ENCODE measurements at places on chromosomes 13 and 19.
A peak's percentile ranks its signal among the peaks of the same experiment; 100 is the strongest.

GRCh38 chr13:67045357-67045756 lies 184.8 kb downstream of the PCDH9 start:
- DNase-seq = no peak

DNA sequence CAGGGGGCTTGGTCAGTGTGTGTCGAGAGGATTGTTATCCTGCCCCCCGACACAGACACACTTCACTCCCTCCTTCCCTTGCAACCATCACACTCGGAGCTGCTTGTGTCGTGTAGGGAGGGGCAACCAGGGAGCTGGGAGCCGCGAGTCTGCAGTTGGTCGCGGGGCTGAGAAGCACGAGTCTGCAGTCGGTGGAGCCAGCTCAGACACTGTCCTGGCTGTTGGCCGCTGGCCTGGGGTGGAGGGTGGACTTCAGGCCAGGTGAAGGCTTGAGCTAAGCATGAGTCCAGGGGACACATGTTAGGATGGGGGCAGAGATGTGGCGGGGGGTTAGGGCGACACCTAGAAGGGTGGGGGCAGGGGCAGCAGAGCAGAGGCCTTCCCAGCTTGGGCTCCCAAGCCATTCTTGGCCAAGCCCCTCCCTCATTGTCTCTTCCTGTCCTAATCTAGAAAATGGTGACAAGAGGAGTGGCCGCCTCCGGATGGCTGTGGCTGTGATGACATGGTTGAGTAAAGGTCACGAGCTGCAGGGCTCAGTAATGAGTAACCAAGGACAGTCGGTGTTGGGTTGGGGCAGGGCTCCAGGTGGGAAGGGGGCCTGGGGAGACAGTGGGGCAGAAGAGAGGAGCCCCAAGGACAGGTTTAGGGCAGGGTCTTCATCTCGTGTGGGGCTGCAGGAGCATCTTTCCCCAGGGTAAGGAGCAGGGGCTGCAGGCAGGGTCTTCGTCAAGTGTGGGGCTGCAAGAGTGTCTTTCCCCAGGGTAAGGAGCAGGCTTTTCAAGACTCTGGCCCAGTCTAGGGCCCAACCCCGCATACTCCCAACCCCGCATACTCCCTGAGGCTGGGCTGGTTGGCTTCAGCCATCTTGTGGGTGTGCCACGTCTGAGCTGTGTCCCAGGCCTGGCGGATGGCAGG lies 8.6 kb downstream of the PPP5C start:
- DNase-seq = no peak

DNA sequence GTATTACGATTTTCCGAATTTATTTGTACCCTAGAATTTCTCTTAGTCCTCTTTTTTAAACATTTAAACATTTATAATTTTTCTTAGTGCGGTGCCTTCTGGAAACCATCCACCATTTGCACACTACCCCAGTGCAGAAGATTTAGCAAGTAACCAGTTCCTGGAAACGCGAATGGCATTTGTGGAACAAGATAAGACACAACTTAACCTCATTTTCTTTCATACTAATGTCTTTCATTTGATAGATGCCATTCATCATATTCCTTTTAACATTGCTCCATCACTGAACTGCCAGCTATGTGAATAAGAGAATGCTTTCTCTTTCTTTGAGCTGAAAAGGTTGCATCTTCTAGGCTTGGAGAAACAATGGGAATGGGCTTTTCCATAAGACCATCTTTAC lies 6.8 kb downstream of the FRY start:
- DNase-seq = no peak

DNA sequence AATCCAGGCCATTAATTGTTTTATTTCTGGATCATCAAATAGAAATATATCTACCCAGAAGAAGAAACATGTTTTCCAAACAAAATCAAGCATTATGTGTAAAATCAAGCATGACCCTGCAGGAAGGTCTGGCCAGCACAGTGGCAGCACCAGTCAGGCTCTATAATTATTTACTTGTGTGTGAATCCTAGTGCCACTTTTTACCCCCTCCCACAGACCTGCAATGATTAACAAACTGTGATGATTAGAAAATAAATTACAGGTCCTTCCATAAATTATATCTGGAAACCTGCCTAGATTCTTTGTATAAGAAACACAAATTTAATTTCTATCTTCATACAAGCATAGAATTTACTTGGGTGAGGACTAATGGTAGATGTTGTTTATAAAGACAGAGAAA lies 186.1 kb downstream of the GPC6 start:
- no peak for DNase-seq

DNA sequence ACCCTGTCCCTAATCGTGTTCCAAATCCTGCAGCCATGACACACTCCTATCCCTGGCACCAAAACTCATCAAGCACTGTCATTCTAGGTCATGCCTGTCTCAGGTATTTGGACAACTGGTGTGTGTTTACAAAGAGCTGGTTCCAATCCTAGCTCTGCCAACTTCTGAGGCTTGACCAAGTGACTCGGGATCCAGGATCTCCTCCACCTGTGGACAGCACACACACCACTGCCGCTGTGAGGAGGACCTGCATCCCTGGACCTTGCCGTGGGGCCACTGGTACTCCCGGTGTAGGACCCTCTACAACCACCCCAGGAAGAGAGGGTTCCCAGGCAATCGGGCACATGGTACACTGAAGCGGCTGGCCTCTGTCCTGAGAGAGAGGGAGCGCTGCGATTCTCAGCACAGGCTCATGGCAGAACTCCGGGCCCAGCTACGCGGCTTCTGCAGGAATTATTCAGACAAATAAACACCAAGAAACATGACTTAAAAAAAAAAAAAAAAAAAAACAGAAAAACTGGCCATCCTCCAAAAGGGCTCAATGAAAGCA lies 20.4 kb downstream of the MLLT1 start:
- no peak for DNase-seq

GRCh38 chr19:5578097-5578846 lies 10.5 kb upstream of the TINCR start:
- DNase-seq = peak; percentile 22

GRCh38 chr19:2027361-2027760 lies 11.8 kb upstream of the BTBD2 start:
- no peak for DNase-seq

GRCh38 chr13:77042566-77043177 lies 15.7 kb upstream of the FBXL3 start:
- no peak for DNase-seq

DNA sequence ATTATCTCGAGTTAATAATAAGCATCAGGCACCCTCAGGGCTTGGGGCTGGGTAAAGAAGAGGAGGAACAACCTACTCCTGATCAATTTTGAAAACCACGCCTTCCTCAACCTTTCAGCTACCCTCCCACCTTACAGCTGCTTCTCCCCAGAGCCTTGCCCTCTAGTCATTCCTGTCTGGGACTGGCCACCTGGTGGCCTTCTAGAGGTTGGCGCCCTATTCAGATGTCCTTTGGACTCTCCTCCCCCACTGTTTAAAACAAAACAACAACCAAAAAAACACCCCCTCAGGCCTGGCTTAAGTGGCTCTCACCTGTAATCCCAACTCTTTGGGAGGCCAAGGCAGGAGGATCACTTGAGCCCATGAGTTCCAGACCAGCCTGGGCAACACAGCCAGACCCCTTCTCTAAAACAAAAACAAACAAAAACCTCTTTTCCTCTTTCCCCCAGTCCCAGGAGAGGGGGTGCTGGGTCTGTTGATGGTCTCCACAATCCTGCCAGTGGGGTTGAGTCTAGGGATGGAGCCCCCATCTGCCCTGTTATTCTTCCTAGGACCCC lies 62.3 kb downstream of the CCDC70 start:
- no peak for DNase-seq

- DNase-seq = no peak
Observed at GRCh38 chr13:38637576-38637975, 49.3 kb upstream of the FREM2 start.

GRCh38 chr19:51786646-51787494 lies 8.1 kb upstream of the FPR3 start:
- no peak for DNase-seq

DNA sequence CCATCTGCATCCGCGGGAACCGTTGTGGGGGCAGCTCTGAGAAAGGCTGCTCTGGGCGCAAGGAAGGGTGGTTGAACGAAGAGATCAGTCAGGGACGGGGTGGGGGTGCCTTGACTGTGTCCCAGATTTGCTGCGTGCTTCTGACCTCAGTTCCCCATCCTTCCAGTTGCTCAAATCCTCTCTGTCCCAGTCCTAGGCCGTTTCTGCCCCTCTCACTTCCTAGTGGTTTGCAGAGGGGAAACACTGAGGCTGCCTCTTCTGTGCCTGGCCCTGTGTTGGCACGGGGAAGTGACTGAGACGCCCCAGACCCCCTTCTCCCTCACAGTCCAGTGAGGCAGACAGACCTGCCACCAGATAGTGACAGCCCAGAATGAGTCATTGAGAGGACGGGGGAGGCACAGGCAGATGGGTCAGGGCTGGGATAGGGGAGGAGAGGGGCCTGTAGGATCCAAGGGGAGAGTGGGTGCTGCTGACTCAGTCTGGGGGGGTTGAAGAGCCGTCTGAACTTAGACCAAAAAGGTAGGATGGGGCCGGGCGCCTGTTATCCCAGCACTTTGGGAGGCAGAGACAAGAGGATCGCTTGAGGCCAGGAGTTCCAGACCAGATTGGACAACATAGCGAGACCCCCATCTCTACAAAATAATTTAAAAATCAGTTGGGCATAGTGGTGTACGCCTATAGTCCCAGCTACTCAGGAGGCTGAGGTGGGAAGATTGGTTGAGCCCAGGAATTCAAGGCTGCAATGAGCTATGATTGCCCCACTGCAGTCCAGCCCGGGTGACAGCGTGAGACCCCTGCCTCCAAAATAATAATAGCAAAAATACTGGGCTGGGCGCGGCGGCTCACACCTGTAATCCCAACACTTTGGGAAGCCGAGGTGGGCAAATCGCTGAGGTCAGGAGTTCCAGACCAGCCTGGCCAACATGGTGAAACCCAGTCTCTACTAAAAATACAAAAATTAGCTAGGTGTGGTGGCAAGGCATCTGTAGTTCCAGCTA lies 26.5 kb downstream of the NUMBL start:
- no peak for DNase-seq

GRCh38 chr19:41998246-41999020 lies 4.4 kb upstream of the ATP1A3 start:
- DNase-seq = peak; percentile 19

GRCh38 chr19:51735759-51736449 lies 12.1 kb upstream of the HAS1 start:
- no peak for DNase-seq

- peak; percentile 62 for DNase-seq
Observed at GRCh38 chr19:38387550-38388348, at the start of gene GGN. Gene GGN, minus strand, starts transcription at chr19:38388034. Its CDS starts 773 bp downstream, at chr19:38387261.

- DNase-seq = no peak
Observed at GRCh38 chr13:110652764-110653163, 37.4 kb downstream of the NAXD start.

GRCh38 chr13:33326246-33326645 lies 40.7 kb upstream of the STARD13 start:
- DNase-seq = no peak

DNA sequence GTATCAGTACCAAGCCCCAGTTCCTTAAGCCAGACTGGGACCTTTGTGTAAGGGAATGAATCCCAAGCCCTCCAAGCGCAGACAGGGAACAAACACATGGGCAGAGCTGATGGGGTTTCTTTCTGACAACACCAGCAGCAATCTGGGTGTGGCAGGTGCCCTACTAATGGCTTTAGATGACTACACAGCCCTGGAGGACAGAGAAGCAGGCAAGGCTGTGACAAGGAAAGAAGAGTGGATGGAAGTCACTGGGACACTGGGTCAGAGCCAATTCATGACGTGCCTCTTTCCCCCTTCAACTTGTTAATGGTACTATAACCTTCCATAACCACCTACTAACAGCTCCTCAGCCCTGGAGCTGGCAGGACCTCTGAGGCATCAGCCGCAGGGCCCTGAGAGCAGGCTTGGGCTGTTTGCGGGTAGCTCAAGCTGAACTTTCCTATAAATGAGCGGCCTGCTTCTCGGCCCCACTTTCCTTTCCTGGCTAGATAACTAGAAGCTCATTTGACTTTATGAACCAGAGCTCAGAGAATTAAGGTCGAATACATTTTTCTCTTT lies 38.9 kb downstream of the RASL11A start:
- DNase-seq = no peak

DNA sequence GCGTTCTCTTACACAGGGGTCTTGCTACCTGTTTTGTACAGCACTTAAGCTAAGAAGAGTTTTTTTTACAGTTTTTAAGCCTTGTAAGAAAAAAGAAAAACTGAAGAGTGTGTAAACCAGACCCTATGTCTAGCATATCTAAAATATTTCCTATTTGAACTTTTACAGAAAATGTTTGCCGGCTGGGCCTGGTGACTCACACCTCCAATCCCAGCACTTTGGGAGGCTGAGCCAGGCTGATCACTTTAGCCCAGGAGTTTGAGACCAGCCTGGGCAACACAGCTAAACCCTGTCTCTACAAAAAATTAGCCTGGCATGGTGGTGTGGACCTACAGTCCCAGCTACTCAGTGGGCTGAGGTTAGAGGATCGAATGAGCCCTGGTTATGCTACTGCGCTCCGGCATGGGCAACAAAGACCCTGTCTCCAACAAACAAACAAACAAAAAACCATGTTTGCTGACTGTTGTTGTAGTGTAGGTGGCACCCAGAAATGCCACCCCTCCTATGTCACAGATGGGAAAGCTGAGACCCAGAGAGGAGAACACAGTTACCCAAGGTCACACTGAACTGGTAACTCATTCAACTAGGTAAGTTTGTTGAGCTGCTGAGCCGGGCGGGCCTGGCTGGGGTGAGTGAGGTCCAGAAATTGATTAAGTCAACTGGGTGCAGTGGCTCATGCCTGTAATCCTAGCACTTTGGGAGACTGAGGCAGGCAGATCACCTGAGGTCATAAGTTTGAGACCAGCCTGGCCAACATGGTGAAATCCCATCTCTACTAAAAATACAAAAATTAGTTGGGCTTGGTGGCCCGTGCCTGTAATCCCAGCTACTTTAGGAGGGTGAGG lies 1.9 kb upstream of the VASP start:
- no peak for DNase-seq

- no peak for DNase-seq
Observed at GRCh38 chr13:26759249-26759906, 1.2 kb downstream of the GPR12 start.

- no peak for DNase-seq
Observed at GRCh38 chr13:94583926-94584325, 12.0 kb downstream of the TGDS start.

DNA sequence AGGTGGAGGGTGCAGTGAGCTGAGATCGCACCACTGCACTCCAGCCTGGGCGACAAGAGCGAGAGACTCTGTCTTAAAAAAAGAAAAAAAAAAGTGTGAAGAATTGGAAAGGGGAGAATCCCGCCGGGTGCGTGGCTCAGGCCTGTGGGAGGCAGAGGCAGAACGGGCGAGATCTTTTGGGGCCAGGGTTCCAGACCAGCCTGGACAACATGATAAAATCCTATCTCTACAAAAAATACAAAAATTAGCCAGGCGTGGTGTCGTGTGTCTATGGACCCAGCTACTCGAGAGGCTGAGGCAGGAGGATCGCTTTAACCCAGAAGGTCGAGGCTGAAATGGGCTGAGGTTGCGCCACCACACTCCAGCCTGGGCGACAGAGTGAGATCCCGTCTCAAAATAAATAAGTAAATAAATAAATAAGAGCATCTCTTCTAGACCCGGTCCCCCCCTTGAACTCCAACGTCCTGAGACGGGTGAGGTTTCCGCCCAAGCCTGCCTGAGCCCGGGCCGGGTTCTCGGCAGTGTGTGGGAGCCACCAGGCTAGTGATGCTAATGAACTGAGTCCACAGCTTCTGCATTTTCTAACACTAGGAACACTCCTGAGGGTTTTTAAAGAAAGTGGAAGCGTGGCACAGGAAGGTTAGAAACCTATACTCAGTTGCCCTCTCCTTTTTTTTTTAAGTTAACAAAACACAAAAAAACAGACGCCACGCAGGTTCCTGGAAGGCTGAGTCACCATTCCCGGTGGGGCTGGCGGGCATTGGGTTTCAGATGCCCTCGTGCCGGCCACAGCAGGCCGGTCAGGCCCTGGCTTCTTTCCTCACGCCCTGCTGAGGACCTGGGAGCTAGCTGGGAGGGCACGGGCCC lies 22.0 kb downstream of the GPX4 start:
- DNase-seq = no peak
